Activated CD4-positive, alpha-beta T cell treated with anti-CD3 and anti-CD28 coated beads, Interleukin-2, amount 50 U/mL, for 4 hours (primary cell): ENCODE measurements at places on chromosomes 7 and 10.
A peak's percentile ranks its signal among the peaks of the same experiment; 100 is the strongest.

DNA sequence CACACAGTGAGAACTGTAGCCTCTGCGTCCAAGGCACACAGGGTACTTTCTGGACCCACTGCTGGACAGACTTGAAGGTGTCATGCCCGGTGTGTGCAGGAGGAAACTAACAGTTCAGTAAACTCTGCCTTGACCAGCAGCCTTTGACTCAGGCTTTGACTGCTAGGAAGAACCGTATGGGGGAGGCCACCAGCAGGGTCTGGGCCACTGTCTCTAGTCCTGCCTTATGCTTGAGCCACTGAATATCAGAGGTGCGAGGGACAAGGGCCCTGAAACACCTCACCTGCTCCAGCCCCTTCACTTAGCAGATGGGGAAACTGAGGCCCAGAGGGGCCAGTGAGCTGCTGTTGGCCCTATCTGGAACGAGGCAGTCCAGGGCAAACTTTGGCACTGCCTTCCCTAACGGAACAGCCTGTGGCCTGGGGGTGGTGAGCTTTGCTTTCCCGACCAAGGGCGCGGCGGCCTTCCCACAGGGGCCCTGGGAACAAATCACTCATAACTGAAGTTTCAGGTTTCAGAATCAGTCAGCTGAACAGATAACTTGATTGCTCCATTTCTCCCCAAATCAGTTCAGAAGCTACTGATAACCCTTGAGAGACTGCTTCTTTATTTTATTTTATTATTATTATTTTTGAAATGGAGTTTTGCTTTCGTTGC, 130.0 kb downstream of the FAM53B start:
- no peak for DNase-seq

GRCh38 chr10:101938305-101939007, 94.9 kb upstream of the KCNIP2 start:
- DNase-seq, result no peak

GRCh38 chr7:114293289-114294012, 121.2 kb upstream of the FOXP2 start:
- no peak for DNase-seq

DNA sequence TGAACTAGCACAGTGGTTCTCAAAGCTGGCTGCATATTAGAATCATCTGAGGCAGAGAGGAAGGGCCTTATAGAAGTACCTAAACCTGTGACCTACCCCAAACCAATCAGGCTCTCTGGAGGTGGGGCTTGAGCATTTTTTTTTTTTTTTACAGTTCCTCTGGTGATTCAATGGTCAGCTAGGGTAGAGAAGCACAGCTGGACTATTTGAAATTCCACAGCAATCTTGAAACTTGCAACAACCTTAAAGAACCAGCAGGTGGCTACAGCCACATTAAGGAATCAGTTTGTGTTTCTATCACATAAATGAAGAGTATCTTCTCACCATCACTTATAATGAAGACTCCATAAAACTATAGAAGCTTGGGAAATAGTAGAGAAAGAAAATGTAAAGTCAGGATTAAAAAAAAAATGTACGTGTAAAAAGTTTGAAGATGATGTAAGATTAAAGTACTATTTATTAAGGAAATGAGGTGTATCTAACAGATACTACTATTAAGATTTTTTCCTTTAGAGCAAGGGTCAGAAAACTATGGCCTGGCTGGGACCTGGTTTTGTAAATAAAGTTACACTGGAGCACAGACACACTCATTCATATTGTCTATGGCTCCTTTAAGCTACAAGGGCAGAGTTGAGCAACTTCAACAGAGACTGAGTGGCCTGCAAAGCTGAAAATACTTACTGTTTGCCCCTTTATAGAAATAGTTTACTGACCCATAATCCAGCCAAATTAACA, 3.8 kb downstream of the RTKN2 start:
- no peak for DNase-seq

DNA sequence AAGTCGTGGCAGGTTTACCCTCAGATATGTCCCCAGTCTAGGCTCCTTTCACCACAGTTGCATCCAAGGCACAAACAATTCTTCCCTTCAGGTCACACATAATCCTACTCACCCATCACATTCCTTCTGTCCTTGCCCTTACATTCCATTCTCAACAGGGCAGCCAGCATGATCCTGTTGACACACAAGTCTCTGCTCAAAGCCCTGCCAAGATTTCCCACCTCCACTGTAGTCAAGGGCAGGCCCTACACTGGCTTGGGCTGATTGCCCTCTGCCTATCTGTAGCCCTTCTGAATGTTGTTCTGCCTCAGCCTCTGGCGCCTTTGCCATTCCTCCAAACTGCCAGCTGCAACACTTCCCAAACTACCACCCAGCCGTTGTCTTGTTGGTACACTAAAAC, 187.9 kb upstream of the AKR1E2 start:
- no peak for DNase-seq

GRCh38 chr10:17144757-17145156, 15.1 kb upstream of the CUBN start:
- DNase-seq, result peak; percentile 28

- peak; percentile 33 for DNase-seq
Observed at GRCh38 chr10:14409247-14409646, 78.5 kb upstream of the FRMD4A start.

DNA sequence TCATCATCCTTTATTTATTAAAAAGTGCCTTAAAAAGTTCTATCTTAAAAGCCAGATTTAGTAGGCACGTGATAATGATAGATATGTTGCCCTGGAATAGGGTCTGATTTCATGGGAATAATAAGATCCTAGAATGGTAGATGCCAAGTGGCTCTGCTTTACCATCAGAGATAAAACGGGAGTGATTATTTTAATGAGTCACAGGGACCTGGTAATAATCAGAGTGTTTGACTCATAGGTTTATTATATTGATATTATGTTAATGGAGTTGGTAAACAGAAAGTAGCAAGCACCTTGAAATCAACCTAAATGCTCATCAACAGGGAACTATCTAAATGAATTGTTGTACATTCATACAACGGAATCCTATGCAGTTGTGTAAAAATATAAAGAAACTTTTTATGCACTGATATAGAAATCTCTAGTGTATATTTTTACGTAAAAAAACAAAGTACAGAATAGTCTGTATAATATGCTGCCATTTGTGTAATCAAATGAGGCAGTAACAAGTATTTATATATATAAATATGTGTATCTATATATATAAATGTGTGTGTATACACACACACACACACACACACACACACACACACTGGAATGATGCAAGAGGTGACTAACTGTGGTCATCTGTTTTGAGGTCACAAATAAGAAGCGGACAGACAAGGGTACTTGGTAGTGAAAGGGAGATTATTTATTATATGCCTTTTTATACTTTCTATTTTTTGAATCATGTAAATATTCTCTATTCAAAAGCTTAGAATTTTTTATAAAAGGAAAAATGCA, 78.6 kb upstream of the DYNC1I1 start:
- DNase-seq, result no peak

DNA sequence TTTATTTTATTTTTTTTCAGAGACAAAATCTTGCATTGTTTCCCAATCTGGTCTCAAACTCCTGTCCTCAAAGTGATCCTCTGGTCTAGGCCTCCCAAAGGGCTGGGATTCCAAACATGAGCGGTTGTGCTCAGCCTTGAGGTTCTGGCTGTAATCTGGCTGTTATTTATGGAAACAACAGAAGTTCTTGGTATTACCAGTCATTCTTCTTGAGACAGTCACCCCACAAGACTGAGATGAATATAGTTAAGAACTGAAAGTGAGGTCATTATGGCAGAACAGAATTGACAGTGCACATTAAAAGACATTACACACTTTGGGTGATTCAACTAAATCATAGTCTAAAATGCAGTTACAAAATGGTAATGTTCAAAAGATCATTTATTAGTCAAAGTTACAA, 719.5 kb downstream of the ZWINT start:
- DNase-seq, result no peak

- DNase-seq, result no peak
Observed at GRCh38 chr7:116652793-116653192, 19.2 kb upstream of the MET start.

DNA sequence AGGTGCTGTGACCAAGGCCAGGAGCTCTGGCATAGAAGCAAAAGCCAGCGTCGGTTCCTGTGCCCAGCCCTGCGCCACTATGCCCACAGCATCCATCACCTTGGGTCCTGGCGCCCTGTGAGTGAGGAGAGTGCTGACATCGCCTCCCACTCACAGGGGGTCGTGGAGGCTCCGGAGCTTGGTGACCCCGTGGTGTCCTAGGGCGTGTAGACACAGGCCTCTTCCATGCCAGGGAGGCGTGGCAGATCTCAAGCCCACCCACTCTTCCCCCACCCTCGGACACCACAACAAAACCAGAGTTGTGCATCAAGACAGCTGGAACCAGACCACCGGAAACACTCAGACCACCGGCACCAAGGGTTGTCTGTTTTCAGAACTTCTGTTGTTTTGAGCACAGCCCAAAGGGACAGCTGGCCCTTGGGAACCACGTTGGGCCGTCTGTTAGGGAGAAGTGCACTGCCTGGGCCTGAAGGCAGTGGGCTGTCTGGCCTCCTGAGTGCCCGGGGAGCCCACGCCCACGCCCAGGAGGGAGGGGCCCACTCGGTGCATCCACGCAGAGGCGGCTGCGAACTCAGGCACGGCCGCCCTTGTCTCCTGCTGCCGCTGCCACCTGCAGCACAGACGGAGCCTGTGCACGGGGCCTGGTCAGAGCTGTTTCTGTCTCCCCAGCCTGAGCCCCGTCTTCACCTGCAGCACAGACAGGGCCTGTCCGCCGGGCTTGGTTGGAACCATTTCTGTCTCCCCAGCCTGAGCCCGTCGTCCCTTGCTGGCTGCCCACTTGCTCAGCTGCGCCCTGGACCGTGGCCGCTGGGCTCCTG, 106.3 kb downstream of the INPP5A start:
- no peak for DNase-seq

DNA sequence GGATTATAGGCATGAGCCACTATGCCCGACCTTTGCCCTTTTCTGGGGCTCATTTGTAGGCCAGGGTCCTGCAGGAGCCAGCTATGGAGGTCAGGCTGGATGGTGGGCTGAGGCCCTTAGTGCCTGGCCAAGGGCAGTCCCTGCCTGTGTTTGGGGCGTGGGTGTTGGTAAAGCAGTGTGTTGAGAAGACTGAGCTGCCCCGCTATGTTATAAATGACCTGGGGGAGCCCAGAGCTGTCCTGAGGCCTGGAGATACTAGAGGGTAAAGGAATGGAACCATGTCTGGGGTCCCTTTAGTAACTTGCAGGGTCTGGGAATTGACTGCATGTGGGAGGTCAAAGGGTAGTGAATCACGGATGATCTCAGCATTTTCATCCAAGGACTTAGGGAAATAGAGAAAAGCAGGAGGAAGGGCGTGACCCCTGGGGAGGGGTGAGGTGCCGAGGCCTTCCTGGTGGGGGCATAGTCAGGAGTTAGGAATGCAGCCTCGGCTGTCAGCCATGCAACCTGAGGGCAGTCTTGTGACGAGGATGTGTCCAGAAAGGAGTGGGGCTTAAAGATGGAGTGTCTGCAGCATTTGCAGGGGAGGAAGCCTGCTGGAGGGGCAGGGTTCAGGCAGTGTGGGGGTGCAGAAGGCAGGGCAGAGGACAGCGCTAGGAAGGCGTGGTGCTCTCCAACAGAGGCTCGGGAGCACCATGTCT, 31.5 kb downstream of the TMEM248 start:
- no peak for DNase-seq

- DNase-seq, result peak; percentile 29
Observed at GRCh38 chr7:5532536-5533335, 109.1 kb upstream of the TNRC18 start.

DNA sequence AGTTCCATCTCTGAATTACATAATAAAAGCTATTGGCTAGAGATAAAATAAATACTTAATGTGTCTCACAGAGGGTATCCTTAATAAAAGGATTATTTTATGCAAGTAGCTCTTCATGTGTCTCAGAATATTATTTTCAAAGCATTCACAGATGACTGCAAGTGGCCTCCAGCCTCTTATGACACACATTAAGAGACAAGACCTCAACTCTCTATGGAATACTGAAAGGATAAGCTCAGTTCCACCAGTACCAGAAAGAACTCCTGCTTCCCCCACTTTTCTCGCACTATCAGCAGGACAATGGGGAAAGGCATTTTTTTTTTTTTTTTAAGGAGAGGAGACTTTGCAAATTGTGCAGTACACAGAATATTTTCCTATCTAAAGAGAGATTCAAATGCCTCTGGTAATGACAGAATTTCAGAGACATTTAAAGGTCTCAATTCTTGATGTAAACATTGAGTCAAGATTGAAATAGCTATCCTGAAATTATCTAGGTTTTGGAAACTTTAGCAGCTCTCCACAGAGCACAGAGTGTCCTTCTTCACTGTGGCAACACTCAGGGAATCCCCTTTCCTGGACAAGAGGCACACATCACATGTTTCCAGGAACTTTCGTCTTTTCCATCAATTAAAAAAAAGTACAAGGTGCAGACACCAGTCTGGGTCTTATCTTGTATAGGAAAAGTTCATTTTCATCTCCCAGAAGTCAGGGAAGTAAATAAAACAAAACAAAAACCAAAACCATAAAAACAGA, 122.0 kb upstream of the ANK3 start:
- no peak for DNase-seq

- peak; percentile 3 for DNase-seq
Observed at GRCh38 chr10:98170249-98171117, 36.0 kb downstream of the R3HCC1L start.

GRCh38 chr7:27119412-27119911, 11.1 kb downstream of the HOXA4 start:
- no peak for DNase-seq

DNA sequence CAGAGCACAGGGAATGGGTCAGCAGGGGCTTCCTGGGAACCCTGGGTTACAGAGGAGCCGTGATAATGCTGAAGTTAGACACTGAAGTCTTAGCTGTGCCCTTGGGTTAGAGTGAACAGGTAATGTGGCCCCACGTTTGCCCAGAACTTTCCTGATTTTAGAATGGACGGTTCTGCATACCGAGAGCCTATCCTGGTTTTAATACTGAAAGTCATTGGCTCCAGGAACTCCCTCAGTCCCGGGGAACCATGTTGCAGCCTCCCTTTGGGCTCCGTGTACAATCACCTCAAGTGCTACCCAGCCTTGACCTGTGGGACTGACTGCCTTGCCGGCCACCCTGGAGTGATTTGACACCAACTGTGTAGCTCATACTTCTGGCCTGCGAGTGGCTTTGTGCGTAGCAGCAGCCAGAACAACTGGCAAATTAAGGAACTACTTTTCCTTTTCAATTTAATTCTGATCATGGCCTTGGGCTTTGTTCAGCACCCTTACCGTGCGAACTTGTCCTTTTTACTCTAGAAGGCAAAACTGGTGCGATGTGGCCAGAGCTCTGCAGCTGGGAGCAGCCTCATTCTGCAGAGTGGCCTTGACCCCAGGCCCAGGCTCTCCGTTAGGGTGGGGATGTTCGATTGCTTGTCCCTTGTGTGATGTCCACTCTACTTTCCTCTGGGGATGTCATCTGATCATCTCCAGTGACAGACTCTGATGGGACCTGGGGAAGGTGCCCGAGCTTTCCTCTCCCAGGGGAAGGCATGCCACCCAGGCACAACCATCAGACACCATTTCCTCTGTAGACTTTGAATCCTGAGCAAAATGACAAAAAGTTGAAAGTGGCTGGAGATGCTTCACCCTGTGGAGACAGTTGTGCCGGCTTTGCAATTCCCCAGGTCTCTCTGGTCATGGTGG, 265.9 kb downstream of the GLRX3 start:
- DNase-seq, result no peak
